ENCODE measurements at places on chromosomes 1 and 21. TPM values are rescaled to one million over a fixed set of nuclear protein-coding genes. Genes with fewer than 3 reads are reported as not detected.

The WASF2 gene
- 169 TPM for total RNA-seq

The TRMT1L gene
- total RNA-seq = 16.1 TPM

The PODN gene
- 2.0 TPM for total RNA-seq

The SPRR2D gene
- total RNA-seq = not detected

The FAM229A gene
- 11.6 TPM for total RNA-seq

The LCE3D gene
- not detected for total RNA-seq

The SMCP gene
- total RNA-seq = not detected

The RYR2 gene
- total RNA-seq = not detected

The PADI1 gene
- total RNA-seq = not detected

The OR2T5 gene
- total RNA-seq = not detected

The F13B gene
- total RNA-seq = not detected

Data from endothelial cell of umbilical vein (primary cell).